Stimulated activated CD4-positive, alpha-beta T cell treated with anti-CD3 and anti-CD28 coated beads, TNF-alpha, amount 100 ng/mL, for 1 hour (primary cell): ENCODE measurements at places on chromosomes 6 and 20.

- no peak for DNase-seq
These were observed 11.8 kb upstream of the GSTA1 start for GRCh38 chr6:52815167-52816092.

DNA sequence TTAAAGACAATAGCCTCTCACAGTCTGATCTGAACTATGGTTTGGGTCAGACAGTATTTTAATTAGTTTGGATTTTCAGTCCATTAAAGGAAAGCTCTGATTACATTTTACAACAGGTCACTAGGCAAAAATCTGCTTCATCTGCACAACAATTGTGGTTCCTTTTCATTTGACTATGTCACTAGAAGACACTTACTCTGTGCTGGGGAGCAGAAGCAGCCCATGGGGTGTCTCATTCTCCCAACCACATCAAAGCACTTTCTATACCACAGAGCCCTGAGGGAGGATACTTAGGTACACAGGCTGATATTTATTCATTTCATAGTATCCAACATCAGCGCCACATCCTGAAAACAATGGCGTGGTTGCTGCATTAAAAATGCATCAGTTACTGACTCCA is 36.6 kb upstream of the HDAC2 start:
- DNase-seq, result no peak

DNA sequence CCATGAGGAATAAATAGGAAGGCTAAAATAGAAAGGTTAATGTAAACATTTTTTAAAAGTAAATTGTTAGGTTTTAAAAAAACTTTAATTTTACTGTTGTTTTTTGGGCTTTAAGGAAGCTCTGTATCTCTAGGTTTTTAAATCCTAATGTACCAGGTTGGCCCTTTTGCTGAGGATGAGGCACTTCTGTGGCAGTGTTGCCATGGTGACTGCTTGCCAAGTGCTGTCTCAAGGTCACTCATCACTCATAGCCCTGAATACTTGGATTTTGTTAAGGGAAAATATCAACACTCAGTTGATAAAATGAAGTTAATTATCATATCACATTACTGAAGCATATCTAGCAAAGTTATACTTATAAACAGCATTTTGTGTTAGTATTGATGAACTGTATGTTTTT is 50.2 kb downstream of the NCOA3 start:
- DNase-seq, result no peak

- no peak for DNase-seq
These were observed 3.6 kb upstream of the SLC2A12 start for GRCh38 chr6:134056046-134056445.

GRCh38 chr6:31162463-31163165 is 4.2 kb downstream of the TCF19 start:
- DNase-seq, result no peak

DNA sequence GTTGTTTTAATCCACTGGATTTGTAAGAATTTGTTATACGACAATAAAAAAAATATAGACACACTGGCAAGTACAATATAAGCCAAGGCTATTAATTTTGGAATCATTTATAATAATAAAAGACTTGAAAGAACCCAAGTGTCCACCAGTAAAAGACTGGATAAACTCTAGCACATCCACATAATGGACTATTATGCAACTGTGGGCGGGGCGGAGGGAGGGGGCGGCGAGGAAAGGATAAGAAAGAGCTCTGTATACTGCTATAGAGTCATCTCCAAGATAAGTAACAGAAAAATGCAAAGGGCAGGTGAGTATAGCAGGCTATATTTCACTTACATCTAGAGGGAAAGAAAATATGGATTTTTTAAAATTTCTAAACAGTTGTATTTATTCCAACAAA is 123.3 kb downstream of the TBC1D32 start:
- no peak for DNase-seq

DNA sequence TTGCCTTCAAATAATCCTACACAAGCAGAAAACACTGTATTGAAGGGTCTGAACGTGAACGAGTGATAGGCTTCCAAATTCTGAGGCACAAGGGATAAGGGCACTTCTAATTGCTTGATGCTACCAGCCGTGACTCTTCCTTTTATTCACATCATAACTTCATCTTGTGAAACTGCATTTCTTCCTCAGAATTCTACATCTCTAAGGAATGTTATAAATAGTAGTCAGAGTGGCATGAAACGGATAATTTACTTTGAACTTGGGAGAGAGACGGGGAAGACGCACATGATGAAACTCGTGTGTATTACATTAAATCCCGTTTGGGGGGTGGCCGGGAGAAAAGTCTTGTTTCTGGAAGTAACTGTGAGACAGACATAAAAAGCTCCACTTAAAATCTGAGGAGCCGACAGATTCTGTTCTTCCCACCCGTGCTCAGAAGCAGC is 754 bp downstream of the HDDC2 start:
- no peak for DNase-seq

GRCh38 chr6:116221067-116221466 is 32.8 kb downstream of the TSPYL4 start:
- no peak for DNase-seq

DNA sequence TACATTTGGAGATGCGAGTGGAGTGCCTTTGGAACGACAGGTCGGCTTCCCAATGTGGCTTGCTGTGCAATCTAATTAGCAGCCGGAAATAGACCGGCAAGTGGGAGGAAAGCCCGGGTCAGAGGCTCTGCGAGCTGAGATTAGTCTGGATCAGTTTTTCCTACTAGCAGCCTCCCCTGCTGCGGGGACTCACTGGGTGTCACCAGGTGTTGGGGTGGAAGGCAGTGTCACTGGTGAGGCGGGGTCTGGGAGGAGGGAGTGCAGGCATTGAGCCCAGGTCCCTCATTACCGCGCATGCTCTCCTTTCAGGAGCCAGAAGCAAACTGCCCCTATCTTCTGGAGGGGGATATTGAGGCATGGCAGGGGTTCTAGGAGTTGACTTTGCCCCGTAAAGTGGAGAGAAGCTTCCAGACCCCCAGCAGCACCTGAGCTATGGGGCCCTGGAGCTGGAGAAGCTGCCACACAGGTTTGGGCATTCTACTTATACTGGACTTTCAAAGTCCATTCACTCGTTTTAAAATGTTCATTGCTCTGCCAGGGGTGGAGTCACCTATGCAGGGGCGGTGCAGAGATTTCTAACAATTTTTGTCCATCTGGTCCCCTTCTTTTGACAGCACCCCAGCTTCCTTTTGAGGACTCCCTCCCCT is 11.0 kb downstream of the SULF2 start:
- no peak for DNase-seq

DNA sequence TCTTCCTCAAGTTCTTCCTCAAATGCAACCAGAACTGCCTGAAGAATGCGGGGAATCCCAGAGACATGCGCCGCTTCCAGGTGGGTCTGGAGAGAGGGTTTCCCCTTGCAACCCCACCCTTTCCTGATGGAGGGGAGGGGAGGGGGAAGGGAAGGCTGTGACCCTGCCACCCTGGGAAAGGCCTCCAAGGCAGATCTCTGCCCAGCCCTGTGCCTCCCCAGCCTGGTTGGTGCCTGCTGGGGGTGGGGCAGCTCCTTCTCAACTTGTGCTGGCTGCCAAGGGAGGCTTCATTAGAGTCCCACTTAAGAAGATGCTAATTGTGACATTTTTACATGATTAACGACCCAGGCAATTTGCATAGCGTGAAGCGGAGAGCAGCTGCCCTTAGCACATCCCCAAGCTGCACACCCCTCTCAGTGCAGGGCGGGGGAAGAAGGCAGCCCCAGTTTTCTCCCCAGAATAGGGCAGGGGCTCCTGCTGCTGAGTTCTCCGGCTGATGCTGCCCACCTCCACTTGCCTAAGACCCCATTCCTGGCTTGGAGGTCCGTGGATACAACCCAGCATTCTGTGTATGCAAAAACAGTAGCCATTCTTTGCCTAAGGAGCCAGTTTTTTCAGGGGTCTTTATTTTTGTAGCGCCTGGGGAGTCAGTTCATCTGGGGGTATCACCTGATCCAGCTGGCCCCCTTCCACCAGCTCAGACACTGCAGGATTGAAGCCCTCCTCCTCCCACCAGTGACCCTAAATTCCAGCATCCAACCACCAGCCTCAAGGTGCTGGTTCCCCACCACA is 51.7 kb downstream of the CPXM1 start:
- no peak for DNase-seq

DNA sequence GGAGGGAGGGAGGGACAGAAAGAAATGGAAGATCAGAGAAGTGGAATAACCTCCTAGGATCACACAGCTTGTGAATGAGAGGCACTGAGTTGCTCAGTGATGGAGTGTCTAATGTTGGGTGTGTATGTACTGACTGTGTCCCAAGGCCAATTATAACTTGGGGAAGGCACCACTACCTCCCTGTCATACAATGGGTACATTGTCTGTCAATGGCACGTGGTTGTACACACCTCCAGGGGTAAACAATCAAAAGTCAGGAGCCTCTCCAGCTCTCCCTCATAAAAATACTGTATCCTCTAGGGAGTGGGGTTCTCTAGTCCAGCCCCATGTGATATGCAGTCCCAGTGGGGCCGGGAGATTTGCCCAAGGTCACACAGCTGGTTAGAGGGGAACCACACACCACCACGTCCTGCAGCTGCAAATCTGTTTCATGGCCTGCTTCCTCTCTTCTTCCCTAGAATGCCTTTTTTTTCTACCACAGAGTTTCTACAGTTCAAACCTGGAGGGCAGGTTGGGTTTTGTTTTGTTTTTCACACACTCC is 112.5 kb downstream of the SNX5 start:
- no peak for DNase-seq

- DNase-seq, result no peak
These were observed 979.7 kb downstream of the TBC1D32 start for GRCh38 chr6:120354452-120355098.

GRCh38 chr6:7561153-7561964 is 19.9 kb downstream of the DSP start:
- no peak for DNase-seq

- DNase-seq, result no peak
These were observed 18.7 kb upstream of the PXDC1 start for GRCh38 chr6:3770023-3770720.

- DNase-seq, result no peak
These were observed 16.9 kb upstream of the TGM2 start for GRCh38 chr20:38181971-38182370.

GRCh38 chr6:169984181-169985120 is 233.0 kb downstream of the ERMARD start:
- no peak for DNase-seq

DNA sequence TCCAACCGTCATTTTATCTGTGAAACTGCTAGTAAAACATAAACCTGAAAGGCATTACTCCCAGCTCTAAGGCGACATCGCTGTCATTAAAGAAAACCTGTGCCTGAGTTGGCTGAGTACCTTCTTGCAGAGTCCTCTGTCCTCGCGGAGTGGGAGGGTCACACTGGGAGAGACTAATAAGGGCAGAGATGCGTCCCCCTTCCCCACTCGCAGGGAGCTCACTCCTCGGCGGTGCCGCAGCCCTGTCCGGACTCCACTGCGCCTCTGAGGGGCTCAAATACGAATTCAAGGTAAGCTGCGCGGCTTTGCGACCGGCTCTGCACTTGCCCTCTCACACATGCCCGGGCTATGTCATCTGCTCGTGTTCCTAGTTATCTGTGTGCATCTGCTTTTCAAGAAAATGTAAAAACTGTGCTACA is at the start of gene COL19A1:
Gene COL19A1, plus strand, starts transcription at position 206 of the 419 bp plus-strand sequence. CDS start 13,012 bp downstream, outside the sequence.
- DNase-seq, result no peak

DNA sequence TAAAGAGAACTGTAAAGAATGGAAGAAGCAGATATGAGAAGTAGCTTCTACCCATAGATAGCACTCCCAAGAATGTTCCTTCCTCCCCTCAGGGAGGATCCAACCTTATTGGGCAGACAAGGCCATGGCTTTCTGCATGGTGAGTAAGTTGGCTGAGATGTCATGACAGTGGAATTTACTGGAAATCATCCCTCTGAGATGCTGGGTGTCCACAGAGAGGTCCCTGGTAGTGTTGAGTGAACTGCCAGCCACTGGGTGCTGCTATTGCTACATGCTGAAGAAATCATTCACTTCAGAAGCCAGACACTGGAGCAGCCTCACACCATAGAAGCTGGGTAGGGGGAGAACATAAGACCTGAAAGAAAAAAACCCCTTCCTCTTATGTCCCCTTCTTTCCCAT is 46.4 kb upstream of the FERMT1 start:
- DNase-seq, result no peak

GRCh38 chr6:108959972-108960582 is 111.9 kb downstream of the ARMC2 start:
- no peak for DNase-seq

DNA sequence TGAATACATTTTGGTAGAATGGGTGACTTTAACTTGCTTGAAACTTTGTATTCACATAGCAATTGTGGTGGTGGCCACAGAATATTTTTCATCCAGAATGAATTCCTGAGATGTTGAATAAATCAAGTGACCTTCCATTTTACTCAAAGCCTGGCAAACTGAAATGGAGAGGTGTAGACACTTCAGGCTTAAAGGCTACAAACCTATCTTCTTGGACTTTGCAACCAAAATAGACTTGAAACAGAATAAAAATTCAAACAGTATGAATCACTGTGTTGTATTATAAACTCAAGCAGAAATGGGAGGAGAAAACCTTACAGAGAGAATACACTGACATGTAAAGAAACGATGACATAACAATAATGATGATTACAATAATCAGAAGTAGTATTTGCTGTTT is 371.6 kb downstream of the BCKDHB start:
- no peak for DNase-seq

- no peak for DNase-seq
These were observed 34.6 kb downstream of the REPS1 start for GRCh38 chr6:138953451-138953850.

GRCh38 chr6:169162249-169162648 is 91.4 kb downstream of the THBS2 start:
- no peak for DNase-seq

DNA sequence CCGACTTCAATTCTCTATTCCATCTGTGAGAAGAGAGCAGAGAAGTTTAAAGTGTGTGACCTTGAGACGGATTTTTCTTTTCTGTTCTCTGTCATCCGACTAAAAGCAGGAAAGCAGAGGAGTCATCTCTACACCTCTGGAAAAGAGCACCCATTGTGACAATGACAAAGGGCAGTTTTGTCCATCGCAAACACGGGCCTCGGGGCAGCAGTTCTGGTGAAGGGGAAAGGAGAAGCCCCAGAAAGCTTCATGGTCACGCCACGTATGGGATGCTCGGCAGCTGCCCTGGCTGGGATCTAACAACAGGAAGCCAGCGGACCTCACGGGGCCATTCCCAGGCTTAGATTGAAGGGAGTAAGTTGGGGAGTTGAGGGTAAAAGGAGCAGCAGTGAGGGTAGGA is 52.0 kb upstream of the HBS1L start:
- DNase-seq, result no peak

DNA sequence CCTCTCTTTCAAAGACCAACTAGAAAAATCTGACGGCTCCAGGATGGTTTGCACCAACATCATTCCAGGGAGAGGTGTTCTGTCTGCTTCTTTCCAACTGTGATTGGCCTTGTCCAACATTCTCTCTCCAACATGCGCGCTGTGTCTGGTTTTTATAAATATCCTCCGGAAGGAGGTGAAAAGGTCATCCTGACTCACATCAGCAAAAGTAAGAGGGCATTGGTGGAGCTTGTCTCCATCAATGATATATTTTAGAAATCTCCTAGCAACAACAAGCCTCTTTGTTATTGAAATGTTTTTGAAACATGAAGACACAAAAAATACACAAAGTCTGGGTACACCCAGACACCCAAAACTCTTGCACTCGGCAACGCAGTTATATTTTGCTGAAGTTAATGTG is 475.3 kb upstream of the JARID2 start:
- no peak for DNase-seq

GRCh38 chr6:163373240-163373639 is 41.3 kb upstream of the QKI start:
- DNase-seq, result no peak
